ENCODE measurements at places on chromosomes 3 and 15.

DNA sequence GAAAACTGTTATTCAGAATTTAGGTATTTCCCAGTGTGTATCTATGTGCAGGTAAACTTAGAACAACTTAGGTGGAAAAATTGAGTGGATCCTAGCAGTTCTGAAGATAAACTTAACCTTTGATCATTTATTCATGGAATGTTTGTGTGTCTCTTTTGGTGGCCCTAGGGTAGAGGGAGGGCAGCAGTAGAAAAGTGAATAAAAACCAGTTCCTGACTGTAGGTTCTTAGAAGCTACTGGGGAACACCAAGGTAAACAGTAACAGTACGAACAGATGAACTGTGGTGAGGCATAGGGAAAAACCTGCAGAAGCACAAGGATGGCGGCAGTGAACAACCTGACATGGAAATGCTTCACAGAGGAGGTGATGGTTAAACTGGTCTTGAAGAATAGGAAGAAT lies 2.5 kb downstream of the SNRK start:
- DNase-seq, result no peak

- no peak for DNase-seq
Measured at GRCh38 chr3:48885753-48886152, 12.9 kb downstream of the SLC25A20 start.

DNA sequence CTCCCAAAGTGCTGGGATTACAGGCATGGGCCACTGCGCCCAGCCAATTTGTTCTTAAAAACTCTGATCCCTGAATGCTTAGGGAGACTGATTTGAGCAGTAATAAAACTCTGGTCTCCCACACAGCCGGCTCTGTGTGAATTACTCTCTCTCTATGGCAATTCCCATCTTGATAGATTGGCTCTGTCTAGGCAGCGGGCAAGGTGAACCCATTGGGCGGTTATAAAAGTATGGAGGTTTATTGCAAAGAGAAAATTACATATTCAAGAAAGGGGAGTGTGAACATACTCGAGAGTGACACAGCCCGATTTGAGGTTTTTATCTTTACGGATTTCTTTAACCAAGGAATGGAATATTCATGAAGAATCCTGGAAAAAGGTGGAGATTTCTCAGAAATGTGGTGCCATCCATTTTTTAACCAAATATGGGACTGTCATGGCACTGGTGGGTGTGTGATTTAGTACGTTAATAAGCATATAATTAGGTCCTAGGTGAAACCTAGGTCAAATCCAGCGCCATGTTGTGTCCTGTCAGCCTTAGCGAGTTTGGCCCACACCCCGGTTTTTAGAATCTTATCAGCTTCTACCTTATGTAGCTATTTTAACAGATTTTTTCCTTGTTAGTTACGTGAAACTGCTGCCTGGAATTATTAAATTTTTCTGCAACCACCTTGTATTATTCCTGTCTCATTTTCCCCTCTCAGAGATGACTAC lies 7.2 kb upstream of the GMPS start:
- DNase-seq, result no peak

GRCh38 chr3:76245073-76245472 lies 459.7 kb upstream of the ZNF717 start:
- DNase-seq, result no peak
